ENCODE measurements at places on chromosomes 6 and 20.

- DNase-seq = peak; percentile 63
Measured at GRCh38 chr6:55069132-55069781, 105.1 kb upstream of the HCRTR2 start.

DNA sequence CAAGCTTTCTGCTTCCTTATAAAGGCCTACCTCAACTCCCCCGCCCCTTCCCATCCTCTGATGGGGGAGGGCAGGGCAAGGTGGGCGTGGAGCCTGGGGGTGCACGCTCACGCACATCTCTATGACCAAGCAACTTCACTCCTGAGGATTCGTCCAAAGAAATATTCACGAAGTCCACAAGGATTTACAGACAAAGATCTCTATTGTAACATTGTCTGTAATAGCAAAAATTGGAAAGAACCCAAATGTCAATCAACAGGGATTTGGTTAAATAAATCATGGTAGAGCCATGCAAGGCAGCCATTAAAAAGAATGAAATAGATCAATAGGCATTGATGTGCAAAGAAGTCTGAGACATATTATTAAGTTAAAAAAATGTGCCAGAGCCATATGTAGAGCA lies 130.4 kb upstream of the AFDN start:
- no peak for DNase-seq

DNA sequence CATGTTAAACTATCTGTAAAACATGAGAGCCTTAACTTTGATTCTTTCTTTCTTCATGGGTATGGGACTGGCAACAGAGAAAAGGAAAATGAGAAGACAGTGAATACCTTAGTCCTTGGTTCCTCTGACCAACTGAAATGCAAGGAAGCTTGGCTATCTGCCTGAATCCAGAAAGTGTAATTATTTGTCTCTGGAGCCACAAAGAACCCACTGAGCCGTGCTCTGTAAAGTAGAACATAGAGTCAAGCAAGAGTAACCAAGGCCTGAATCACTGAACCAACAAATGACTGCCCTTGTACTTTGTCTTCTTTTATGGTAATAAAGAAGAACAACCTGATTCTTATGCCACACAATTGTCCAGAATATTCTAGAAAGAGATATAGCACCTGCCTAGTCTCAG lies 27.6 kb downstream of the PKHD1 start:
- DNase-seq = no peak

GRCh38 chr6:165630544-165630953 lies 32.5 kb downstream of the PDE10A start:
- DNase-seq = no peak

- DNase-seq = peak; percentile 79
Measured at GRCh38 chr6:36984581-36985416, 1.2 kb downstream of the MTCH1 start.

DNA sequence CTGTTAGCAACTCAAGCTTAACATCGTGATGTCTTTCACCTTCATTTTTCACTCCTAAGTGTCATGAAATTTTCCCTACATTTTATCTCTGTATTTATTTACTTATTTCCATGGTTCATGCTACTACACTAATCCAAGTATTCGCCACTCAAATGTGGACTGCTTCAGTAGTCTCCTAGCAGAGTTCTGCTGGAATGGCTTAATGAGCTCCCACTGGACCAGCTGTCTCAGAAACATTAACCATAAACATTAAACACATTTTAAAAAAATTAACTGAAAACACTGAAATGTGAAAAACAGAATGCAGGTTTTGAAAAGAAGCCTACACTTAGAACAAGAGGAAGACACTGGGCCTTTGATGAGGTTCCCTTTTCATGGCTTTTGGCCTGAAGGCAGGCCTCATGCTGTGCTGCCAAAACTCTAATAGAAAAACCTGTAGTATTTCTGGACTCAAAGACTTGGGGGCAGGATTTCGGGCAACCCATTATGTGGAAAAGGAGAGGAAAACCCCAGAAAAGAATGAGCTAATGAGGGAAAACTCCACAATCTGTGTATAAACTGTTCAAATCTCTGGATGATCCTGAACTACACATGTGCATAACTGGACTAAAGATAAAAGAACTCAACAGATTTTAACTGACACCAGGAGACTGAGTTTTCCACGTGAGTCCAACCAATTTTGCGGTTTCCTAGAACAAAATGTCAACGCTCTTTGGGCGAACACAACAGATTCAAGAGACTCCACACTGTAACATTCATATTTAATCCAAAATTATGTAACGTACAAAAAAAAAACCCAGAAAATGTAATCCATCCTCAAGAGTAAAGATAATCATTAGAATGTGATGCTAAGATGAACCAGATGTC lies 33.0 kb downstream of the SAMD3 start:
- peak; percentile 3 for DNase-seq

DNA sequence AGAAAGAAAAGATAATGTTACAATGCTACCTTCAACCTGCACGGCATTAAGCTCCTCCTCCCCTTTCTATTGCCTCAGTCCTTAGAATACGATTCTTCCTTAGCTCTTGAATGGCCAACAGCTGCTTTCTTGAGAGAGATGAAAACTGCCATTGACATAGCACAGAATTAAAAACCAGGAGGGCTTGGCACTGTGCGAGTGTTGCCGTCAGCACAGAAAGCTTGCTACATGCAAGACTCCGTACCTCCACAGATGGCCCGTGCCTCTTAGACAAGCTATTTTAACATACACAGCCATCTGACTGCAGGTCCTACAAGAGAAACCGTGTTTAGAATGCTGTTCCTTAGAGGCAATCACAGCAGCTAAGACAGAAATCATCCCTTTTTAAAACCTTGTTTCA lies 51.7 kb downstream of the ALDH5A1 start:
- no peak for DNase-seq

- DNase-seq = no peak
Measured at GRCh38 chr20:10855778-10856177, 182.0 kb upstream of the JAG1 start.

- no peak for DNase-seq
Measured at GRCh38 chr6:26103141-26103769, 16.0 kb downstream of the HFE start.
